LNCaP clone FGC (cell line): ENCODE measurements at places on chromosomes 1 and 21.

GRCh38 chr1:210330279-210330866 lies 1.7 kb downstream of the HHAT start:
- no peak for DNase-seq

GRCh38 chr1:54557671-54558355 lies 9.8 kb downstream of the ACOT11 start:
- DNase-seq: no peak

GRCh38 chr1:61078618-61079295 lies 3.6 kb upstream of the NFIA start:
- no peak for DNase-seq

GRCh38 chr21:41393876-41394465 lies 32.1 kb upstream of the MX1 start:
- DNase-seq: no peak

GRCh38 chr1:84899969-84900368 lies 7.0 kb upstream of the LPAR3 start:
- peak; percentile 57 for DNase-seq

- DNase-seq: no peak
These were observed 79.3 kb downstream of the SIK1 start for GRCh38 chr21:43347461-43348169.

GRCh38 chr1:185574139-185574875 lies 159.9 kb upstream of the HMCN1 start:
- DNase-seq: no peak

- DNase-seq: peak; percentile 23
These were observed 9.1 kb upstream of the LCE2D start for GRCh38 chr1:152654110-152654509.

DNA sequence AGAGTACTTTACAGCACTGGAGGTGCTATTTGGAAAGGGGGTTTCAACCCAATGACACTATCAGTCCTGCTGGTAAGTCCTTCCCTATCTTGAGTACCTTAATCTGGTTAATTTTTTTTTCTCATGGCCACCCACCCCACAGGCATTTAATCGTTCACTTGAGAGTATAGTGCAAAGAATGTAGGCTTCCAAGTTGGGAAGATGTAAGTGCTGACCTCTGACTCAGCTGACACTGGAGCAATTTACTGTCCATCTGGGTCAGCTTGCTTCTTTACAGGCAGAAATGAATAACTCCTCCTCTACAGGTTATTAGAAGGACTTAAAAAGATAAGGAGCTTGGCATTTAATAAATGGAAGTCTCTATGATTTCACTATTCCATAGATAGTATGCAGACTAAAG lies 89.6 kb downstream of the AK5 start:
- DNase-seq: no peak

DNA sequence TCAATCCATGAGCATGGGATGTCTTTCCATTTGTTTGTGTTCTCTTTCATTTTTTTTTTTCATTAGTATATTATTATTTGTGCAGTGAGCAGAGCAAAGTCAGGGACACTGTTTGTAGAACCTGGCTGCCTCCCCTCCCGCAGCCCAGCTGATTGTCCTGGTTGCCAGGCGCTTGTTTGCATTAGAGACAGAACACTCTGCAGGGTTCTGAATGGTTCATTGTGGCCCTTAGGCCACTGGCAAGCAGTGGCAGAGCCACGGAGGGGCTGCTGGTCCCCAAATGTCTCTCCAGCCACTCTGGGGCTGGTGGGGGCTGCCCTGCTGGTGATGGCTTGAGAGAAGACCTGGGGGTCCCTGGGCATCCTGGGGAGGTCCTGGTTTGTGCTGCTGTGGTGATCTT lies 29.0 kb downstream of the ETS2 start:
- DNase-seq: peak; percentile 33

GRCh38 chr1:28172713-28173150 lies 3.8 kb downstream of the PTAFR start:
- DNase-seq: peak; percentile 43

DNA sequence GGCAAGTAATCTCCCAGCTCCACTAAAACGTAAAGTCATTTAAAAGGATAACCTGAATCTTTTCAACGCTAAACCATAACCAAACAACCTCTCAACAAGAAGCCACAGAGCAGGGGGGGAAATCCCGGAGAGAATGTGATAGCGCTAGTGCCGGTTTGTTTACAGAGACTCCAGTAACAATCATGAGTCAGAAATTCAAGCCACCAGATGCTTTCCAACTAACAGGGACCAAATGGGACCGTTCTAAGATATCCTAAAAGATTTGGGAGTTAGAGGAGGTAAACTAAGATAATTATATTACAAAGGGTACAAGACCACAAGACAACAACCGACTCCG lies 825 bp downstream of the DCAF8 start:
- DNase-seq: peak; percentile 61

GRCh38 chr1:44798481-44799365 lies 1.5 kb upstream of the PLK3 start:
- peak; percentile 65 for DNase-seq

DNA sequence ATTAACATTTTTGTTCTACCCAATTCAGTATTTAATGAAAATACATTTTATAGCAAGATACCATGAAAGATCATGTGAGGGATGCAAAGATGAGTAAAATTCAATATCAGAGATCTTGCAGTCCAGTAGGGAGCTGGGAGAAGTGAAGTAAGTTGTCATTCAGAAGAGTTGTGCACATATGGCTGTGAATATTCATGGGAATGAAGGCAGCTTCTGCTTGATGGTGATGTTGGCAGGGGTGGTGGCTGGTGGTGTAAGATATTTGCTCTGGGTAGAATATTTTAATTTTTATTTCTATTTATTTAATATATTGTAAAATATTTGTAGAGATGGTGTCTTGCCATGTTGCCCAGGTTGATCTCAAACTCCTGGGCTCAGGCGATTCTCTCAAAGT lies 72.0 kb upstream of the GCLM start:
- no peak for DNase-seq

- DNase-seq: no peak
These were observed at the start of gene HOOK1 for GRCh38 chr1:59814901-59815825. Gene HOOK1, plus strand, starts transcription at chr1:59814949. Its CDS starts 169 bp downstream, at chr1:59815118.

GRCh38 chr1:11394592-11395245 lies 84.2 kb upstream of the DISP3 start:
- no peak for DNase-seq

DNA sequence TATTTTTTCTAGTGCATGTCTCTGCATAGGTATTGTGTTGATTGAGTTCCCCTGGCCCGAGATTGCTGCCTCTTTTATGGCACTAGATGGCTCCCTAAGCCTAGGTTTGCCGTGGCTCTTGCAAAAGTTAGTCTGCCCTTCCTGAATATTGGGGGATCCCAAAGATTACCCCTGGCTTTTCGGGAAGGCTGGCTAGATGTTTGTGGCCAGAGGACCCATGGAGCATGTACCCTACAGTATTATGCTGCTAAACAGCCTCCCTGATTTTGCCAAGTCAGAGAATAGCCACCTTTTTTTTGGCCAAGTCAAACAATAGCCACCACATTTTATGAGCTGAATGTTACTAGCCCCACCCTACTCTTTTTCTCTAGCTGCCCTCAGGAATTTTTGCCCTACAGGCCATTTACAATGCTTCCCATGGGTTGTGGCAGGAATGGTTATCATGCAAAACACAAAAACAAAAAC lies 343.2 kb downstream of the OLFM3 start:
- DNase-seq: peak; percentile 4

GRCh38 chr1:109788695-109789521 lies 25.2 kb upstream of the EPS8L3 start:
- DNase-seq: no peak

- no peak for DNase-seq
These were observed 576.6 kb downstream of the ADGRL2 start for GRCh38 chr1:82377201-82377884.

- DNase-seq: no peak
These were observed 54.1 kb downstream of the C8A start for GRCh38 chr1:56908619-56909221.

- DNase-seq: no peak
These were observed 370.0 kb downstream of the HHAT start for GRCh38 chr1:210698661-210699060.

DNA sequence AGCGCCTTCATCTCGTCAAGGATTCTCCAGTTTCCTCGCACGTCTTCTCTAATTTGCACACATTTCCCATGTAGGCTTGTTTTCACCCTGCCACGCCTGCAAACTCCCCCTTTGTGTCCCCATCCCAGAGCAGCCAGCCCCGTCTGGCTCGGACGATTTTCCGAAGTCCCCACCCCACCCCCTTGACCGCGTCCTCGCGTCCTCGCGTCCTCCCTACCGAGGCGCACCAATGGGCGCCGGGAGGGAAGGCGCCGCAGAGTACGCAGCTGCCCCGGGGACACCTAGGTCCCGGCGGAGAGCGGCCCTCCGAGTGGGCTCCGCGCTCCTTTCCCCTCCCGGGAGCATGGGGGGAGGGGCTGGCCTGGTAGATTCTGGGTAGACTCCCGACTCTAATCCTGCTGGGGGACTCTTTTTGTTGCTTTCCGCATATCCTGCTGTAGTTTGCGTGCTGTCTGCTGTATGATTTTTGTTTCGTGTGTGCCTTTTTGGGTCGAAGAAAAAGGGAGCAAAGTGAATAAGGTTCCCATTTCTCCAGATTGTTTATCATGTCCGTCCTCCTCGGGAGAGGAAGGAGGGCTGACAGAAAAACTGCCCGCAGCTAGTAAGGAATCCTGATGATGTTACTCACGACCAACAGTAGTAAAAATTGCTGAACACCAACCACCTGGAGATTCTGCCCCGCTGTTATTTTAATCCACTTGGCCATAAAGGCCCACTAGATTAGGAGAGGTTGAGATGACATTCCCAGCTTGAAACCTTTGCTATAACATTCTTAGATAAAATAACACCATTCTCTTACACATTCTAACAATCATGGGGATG lies 1.5 kb downstream of the CACHD1 start:
- no peak for DNase-seq

DNA sequence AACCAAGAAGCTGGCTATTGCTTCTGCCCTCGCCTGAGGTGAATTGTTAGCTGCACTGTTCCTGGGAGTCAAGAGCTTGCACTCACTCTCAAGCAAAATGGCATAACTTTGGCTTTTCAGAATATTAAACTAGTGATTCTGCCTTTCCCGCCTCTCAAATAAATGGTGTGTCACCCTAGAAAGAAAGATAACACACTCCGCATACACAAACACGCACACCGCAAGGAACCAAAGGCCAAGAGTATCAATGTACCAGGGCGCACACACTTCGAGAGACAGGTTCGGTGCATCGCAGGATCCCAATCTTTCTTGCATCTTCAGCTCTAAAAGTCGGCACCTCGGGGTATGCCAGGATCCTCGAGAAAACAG lies 470 bp upstream of the RTCA start:
- DNase-seq: no peak

DNA sequence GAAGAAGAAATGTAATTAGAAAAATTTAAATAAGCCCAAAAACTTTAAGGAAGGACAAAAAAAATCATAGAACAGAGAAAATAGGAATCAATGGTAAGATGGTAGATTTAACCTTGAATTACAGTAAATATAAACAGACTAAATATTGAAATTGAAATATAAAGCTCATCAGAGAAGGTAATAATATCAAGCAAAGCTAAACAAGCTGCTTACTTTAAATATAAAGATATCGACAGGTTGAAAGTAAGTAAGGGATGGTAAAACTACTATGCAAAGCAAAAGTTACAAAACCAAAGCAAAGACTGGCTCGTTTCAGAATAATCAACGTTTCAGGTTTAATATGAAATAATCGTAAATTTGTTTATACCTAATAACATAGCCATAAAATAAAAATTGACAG lies 137.0 kb upstream of the KCNJ15 start:
- DNase-seq: no peak

- DNase-seq: no peak
These were observed 107.6 kb downstream of the CCDC185 start for GRCh38 chr1:223500560-223501425.
